Thymus (tissue), 14 donors: ENCODE measurements at places on chromosomes 3 and 15. TPM values are rescaled to one million over a fixed set of nuclear protein-coding genes. Genes with fewer than 3 reads are reported as not detected.

DNA sequence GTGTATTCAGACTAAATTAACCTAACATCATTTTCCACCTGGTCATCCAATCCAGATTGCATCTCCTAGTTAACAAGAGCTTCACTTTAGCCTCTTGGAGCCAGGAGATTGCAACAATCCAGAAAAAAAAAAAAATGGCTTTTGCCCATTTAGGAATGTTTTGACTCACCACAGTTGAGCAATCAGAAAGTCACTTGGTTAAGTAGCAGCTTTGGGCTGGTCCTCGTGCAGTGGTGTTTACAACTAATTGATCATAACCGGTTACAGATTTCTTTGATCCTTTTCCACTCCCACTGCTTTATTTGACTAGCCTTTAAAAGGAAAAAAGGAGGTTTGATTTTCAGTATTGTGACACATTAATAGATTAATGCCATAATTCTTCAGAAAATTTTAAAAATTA, 688.8 kb upstream of the CCDC54 start:
- no peak for DNase-seq

GRCh38 chr3:149752788-149753136, 473 bp upstream of the COMMD2 start:
- no peak for DNase-seq

DNA sequence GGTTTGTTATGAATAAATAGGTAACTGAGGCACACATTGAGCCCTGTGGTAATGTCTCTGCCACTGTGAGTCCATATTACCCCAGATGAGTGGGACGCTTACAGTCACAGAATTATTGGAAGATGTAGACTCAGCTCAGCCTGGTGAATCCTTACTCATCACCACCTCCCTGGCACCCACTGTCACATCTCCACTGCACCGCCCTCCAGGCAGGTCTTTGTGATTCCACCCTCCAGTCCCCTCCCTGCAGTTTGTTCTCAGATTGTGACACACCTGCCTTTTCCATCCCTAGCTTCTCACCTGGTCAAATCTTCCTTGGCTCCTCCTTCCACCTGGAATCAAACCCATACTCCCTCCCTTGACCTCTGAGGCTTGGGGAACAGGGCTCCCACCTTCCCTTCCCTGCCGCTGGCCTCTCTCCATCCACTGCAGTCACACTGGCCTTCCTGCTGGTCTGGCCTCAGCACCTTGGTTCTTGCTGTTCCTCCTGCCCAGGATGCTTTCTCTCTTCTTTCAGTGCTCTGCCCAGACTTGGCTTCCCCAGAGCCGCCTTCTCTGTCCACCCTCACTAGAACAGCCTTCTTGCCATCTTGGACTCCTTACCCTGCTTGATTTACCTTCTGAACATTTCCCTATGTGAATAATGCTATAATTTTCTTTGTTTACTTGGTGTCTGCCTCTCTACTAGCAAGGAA, 9.4 kb downstream of the SLC6A20 start:
- DNase-seq = no peak

GRCh38 chr15:40891810-40892446, 2.3 kb upstream of the VPS18 start:
- DNase-seq = no peak

DNA sequence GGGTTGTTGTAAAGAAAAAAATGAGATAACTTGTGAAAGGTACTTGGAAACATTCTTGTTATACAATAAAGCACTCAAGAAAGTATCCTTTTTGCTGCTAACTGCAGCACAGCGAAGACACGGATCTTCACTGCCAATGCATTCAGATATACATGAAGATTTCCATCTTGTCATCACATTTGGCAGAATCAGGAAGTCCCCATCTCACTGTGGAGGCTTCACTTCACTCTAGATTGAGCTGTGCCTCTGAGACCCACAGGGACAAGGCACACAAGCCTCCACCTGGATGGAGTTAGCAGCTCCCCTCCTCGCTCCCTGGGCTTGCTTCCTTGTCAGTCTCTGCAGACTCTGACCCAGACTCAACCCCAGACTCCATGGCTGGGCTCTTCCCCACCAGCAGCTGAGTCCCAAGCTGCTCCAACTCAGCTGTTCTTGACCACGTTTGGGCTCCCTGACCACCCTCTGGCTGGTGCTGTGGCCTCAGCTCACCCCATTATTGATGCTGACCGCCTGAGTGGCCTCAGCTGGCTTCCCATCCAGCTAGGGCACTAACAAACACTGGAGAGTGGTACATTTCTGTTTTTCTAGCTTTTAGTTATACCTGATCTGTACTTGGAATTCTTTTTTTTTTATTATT, 45.4 kb upstream of the SMAD3 start:
- DNase-seq = no peak

DNA sequence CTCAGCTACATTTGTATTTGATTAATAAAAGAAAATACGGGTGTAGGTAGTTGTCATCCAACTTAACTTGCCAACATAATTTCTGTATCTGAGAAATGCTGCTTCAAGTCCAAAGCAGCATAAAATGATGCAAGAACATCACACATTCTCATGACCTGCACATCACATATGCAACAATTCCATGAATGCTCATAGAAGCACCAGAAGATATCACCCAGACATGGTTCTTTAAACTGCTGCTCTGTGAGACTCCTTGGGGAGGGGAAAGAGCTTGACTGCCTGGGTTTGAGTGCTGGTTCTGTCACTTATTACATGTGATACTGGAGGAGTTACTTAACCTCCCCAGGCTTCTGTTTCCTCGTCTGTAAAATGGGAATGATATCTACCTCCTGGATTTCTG, 39.4 kb downstream of the CHST14 start:
- no peak for DNase-seq

- DNase-seq = no peak
Observed at GRCh38 chr15:93257920-93258319, 168.9 kb upstream of the RGMA start.

DNA sequence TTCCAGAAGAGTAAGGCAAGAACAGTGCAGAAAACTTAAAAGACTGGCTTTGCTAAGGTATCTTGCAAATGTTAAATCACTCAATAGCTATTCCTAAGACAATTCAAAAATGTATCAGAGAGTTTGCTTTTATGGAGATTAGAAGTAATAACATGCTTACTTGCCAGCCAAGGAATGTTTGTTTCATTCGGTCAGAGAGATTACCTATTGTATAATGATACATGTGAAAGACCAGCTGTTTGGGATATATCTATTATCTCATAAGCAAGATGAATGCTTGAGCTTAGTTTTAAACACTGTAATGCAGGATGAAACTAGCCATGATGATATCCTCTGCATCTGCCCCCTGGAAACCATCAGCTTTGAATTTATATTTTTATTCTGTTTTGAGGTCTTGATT, 70.7 kb downstream of the MAP2K5 start:
- no peak for DNase-seq

DNA sequence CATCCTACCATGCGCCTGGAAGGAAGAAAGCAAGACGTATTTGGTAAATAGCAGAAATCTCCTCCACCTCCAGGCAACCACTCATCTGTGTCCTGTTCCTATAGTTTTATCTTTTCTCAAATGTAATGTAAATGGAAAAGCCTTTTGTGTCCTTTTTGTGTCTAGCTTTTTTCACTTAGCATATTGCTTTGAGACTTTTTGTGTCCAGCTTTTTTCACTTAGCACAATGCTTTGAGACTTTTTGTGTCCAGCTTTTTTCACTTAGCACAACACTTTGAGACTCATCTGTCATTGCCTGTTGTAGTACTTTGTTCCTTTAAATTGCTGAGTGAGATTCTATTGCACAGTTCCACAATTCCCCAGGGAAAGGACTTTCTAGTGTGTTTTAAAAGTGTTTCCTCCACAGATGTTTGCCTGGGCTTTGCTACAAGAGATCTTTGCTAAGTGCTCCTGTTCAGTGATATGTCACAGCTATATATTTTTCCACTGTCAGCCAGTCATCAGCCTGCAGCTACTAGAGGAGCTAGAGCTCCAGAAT, 27.9 kb upstream of the MUC13 start:
- DNase-seq = no peak

DNA sequence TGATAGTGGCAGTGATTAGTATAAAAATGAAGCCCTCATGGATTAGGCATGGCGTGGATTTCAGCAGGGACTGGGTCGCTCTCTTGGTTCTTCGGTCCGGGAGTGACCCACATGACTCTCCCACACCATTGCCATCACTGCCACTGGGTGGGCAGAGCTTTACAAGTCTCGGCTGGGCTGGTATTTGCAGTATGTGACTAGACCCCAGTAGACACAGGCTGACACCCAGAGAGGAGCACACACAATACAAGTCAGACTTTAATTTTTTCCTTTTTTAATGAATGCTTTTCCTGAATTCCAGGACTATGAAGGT, 1.5 kb downstream of the SV2B start:
- no peak for DNase-seq

- peak; percentile 15 for DNase-seq
Observed at GRCh38 chr15:33547876-33548275, 237.1 kb downstream of the RYR3 start.

Gene ERICH6
- total RNA-seq = 0.14 TPM

Gene TM4SF18
- total RNA-seq = 3.2 TPM

Gene EIF4A2
- total RNA-seq = 530 TPM

Gene CLRN1
- under 0.01 TPM for total RNA-seq

Gene ISLR2
- total RNA-seq = 0.19 TPM
